Progenitor cell of endocrine pancreas (in vitro differentiated cells): ENCODE measurements at places on chromosomes 1 and 21.
A peak's percentile ranks its signal among the peaks of the same experiment; 100 is the strongest.

DNA sequence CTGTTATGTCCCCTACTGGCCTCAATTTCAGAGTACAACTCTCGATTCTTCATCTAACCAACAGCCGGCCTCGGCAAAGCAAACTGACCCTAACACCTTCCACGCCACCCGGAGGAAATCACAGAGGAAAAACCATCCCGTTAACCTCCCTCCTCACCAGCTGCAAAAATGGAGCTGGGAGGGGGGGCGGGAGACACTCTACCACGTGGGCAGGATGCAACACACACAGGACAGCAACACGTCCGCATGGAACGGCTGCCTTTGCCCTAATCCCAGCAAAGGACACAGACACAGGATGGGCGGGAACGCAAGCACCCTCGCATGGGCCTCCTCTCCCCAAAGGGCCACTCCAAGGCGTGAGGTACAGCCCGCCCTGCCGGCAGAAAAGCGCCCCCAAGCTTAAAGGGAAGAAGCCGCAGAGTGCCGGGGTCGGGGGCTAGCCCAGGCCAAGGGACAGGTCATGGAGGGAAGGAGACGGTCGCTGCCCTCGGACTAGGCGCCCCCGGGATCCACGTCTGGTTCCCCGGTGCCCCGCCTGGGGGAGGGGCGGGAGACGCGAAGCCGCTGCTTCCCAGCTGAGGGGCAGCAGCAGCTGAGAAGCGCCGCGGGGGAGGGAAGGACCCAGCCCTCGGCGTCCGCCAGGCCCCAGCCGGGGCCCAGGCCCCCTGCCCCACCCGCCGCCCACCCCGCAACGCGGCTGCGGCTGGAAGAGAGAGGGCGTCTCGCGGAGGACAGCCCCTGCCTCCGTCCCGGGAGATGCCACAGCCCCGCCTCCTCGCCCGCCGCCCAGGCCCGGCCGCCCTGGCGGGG lies 590 bp downstream of the FOXJ3 start:
- DNase-seq = no peak
- H3K27ac ChIP-seq = peak overlapping the region; percentile 96
- no peaks in the 10 kb centered on the region for H3K36me3 ChIP-seq
- H3K4me1 ChIP-seq = peaks cover 44% of the 10 kb centered on the region
- peak overlapping the region; percentile 84 for H3K4me3 ChIP-seq

DNA sequence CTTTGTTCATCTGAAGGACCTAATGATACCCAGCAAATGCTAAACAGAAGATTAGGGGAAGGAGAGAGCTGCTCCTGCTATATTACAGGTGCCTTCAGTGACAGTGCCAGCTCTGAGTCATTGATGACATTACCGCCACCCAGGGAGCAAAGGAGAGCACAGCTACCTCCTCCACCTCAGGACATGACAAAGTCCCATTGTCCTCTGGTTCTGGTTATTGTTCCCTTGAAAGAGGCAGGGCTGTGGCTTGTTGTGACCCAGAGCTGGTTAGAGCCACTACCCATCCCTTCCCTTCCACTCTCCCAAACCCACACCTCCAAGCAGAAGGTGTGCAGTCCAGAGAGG lies 363.5 kb upstream of the DUSP10 start:
- H3K4me1 ChIP-seq = peaks cover 14% of the 10 kb centered on the region
- DNase-seq = no peak
- H3K4me3 ChIP-seq = no peak overlapping the region

DNA sequence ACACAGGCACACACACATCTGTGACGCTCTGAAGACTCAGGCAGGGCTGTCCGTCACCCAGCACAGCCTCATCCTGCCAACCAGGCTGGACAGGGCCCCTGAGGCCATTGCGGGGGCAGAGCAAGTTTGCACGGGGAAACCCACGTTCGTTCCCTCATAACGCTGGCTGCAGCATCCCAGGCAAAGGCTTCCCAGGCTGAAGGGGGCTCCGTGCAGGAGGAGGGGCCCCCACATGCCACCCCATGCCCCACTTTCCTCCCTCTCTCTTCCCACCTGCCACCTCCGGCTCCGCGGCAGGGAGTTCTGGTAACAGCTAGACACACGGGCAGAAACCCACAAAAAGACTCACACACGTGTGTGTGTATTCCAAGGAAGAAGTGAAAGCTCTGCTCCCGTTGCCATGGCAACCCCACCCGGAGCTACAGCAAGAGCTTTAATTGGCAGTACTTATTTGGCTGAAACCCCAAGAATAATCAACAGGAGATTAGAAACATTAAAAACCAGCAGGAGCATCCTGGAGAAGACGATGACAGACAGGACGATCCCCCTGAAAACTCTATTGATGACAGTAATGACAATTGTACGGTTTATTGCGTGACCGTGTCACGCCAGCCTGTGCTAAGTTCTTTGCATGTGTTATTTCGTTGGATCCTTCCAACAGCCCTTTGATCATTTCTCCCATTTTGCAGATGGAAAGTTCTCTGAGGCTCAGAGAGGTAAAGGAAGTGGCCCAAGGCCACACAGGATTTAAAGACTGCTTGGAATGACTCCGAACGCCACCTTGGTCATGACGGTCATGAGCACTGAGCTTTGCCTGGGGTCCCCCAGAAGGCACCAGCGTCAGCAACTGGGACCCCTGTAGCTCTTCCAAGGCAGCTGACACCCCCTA lies 247.1 kb downstream of the NPHP4 start:
- no peaks in the 10 kb centered on the region for H3K4me1 ChIP-seq
- no peak overlapping the region for H3K4me3 ChIP-seq
- no peak for DNase-seq
- no peaks in the 10 kb centered on the region for H3K36me3 ChIP-seq

DNA sequence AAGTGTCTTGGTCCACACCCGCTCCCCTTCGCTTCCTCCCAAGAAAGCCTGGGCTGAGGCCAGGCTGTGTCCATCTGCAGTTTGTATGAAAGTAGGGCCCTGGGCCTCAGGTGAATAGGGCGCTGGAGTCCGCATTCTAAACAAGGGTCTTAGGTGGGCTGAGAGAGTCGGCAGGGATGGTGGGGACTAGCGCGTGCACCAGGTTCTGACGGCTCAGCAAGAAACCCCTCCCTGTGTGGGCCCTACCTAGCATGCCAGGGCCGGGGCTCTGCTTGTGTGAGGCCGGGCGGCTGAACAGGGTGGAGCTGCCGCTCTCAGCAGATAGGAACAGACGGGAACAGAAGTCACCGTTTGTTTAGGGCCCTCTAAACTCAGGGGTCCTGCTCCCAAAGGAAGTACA lies 1.7 kb downstream of the ACTRT2 start:
- H3K4me1 ChIP-seq = no peaks in the 10 kb centered on the region
- no peak overlapping the region for H3K4me3 ChIP-seq
- no peak overlapping the region for H3K27ac ChIP-seq

DNA sequence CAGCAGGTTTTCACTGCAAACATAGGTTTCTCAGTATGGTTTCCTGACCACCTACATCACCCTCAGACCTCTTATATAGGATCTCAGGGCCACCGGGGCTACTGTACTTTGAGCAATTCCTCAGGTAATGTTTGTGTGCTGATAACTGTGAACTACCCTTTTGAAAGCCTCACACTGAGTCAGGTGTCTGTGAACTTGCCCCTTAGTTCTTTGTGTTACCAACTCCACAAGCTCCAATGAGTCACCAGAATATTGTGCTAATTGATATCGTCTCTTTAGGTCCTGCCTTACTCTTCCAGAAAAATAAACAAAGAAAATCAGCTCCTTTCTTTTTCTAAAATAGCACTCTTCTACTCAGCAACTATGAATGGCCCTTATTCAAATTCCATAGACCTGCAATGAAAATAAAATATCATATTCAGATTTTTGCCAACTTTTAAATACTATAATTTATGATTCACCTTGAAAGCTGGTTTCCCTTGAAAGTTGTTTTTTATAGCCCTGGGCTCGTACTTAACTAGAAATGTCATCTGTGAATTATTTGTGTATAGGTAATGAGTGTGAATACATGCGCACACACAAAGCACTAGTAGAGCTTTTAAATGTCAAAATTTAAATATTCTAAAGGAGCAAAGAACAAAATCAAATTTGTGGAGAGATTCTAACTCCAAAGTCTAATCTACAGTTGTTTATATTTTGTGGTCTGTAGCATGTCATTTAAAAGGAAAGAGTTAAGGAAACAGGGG lies 88.1 kb upstream of the WARS2 start:
- H3K27me3 ChIP-seq = no peaks in the 10 kb centered on the region
- H3K27ac ChIP-seq = peak overlapping the region; percentile 9
- no peak overlapping the region for H3K4me3 ChIP-seq
- H3K36me3 ChIP-seq = no peaks in the 10 kb centered on the region
- peaks cover 18% of the 10 kb centered on the region for H3K4me1 ChIP-seq

GRCh38 chr21:15857740-15858139 lies 128.0 kb downstream of the USP25 start:
- no peak for DNase-seq
- H3K27ac ChIP-seq = no peak overlapping the region
- H3K27me3 ChIP-seq = no peaks in the 10 kb centered on the region
- H3K4me3 ChIP-seq = no peak overlapping the region
- peaks cover 20% of the 10 kb centered on the region for H3K36me3 ChIP-seq
- no peaks in the 10 kb centered on the region for H3K4me1 ChIP-seq

DNA sequence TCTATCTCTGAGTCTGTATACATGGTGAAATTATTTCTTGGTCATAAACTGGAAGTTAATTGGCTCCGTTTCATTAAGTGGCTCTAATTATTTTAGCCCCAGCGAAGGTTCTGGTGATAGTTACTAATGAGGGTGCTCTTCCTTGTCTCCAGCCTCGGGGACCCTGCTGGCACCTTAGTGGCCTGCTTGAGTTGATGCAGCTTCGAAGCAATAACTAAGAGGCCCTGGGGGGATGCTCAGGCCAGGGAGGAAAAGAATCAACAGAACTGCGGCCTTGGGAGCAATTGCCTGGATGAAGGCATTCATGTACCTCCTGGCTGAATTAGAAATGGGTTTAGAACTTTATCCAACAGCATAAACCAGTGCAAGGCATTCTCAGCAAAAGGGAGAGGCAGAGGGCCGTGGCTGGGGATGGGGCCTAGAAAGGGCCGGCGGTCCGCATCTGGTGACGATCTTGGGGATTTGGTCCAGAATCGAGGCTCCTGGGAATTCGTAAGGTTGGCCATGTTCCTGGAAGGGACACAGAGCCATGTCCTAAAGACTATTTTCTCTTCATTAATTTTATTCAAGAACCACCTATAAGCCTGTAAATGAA lies 100.0 kb upstream of the AJAP1 start:
- no peak overlapping the region for H3K27ac ChIP-seq
- H3K4me1 ChIP-seq = no peaks in the 10 kb centered on the region
- H3K4me3 ChIP-seq = no peak overlapping the region

DNA sequence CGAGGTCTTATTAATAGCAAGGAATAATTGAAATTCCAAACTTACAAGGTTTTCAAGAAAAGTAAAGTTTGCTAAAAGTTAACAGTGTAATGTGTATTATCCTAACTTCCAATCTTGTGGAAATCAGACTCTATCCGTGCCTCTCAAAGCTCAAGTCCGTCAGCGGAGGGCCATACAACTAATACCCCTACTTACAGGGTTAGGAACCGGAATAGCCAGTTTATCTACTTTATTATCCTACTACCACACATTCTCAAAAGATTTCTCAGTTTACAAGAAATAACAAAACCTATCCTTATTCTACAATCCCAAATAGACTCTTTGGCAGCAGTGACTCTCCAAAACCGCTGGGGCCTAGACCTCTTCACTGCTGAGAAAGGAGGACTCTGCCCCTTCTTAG lies 457.8 kb downstream of the PTPRC start:
- no peaks in the 10 kb centered on the region for H3K4me1 ChIP-seq
- H3K27me3 ChIP-seq = no peaks in the 10 kb centered on the region
- H3K27ac ChIP-seq = no peak overlapping the region

DNA sequence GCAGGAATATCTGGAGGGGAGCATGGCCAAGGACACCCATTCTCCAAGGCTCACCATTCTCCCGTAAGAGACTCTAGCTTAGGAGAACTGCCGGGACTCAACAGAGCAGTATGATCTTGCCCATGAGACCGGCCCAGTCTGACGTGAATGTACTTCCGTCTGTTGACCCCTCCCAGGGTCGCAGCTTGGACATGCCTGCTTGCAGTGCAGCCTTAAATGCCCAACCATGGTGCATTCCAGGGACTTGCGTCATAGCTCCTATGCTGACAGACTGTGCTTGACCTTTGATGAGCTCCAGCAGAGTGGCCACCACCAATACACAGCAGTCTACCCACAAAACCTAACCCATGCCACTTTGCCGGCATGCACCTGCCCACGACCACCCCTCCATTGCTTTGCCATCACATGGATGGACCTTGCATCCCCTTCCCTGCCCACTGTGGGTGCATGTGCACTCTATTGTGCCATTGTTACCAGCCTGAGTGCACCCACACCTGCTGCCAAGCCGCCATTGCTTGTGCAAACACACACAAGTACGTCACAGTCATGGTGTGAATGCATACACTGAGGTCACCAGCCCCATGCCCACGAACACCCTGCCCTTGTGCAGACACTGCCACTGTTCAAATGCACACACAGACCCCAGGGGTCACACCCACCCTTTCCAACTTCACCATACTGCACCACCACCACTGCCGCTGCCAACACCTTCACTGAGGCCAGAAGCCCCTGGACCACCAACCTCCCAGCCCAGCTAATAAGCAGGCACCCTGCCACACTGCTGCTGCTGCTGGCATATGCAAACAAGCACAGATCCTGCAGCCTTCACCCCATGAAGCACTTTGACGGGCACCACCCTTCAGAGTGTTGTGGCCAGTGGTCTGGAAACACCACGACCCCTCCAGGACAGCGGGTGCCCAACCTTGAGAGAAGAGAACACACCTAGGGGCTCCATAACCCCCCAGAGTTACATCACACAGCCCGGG lies 1141.3 kb downstream of the BRINP3 start:
- H3K4me1 ChIP-seq = no peaks in the 10 kb centered on the region
- H3K36me3 ChIP-seq = no peaks in the 10 kb centered on the region
- no peak for DNase-seq
- H3K27me3 ChIP-seq = no peaks in the 10 kb centered on the region
- H3K4me3 ChIP-seq = no peak overlapping the region

- no peaks in the 10 kb centered on the region for H3K4me1 ChIP-seq
- H3K27ac ChIP-seq = no peak overlapping the region
- no peaks in the 10 kb centered on the region for H3K27me3 ChIP-seq
Observed at GRCh38 chr1:3821004-3821403, 24.7 kb upstream of the LRRC47 start.

DNA sequence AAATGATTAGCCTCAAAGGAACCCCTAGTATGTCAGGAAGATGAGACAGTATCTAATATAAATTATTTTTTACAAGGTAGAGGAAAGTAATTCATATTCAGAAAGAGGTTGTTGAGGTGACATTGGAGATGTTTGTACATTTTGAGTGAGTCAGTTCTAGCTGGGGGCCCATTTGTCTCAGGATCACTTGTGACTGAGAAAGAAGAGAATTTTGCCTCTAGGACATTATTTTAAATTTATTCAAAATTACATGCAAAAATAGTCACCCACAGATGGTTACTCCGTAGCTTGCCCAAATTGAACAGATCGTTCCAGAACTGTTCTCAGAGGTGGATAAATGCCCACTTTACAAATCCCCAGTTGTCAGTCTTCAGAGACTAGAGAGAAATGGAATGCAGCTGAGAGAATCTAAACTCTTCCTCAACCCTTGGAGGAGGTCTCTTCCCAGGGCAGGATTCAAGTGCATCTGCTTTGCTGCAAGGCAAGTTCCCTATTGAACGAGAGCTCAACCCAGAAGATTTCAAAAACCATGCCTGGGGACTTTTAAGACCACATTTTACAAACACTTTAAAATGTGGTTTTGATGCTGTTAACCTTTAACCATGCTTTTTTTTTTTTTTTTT lies 987.8 kb upstream of the ADAMTS5 start:
- no peak overlapping the region for H3K27ac ChIP-seq
- no peak overlapping the region for H3K4me3 ChIP-seq
- H3K36me3 ChIP-seq = no peaks in the 10 kb centered on the region
- DNase-seq = no peak

- H3K27me3 ChIP-seq = no peaks in the 10 kb centered on the region
- no peaks in the 10 kb centered on the region for H3K4me1 ChIP-seq
- H3K36me3 ChIP-seq = no peaks in the 10 kb centered on the region
- no peak overlapping the region for H3K4me3 ChIP-seq
- DNase-seq = no peak
- H3K27ac ChIP-seq = peak overlapping the region; percentile 57
Observed at GRCh38 chr1:27884006-27884954, 11.9 kb downstream of the THEMIS2 start.
